Activated T-cell treated with anti-CD3 and anti-CD28 coated beads, Interleukin-2, amount 50 U/mL, for 24 hours (primary cell): ENCODE measurements at places on chromosomes 11 and 22.

DNA sequence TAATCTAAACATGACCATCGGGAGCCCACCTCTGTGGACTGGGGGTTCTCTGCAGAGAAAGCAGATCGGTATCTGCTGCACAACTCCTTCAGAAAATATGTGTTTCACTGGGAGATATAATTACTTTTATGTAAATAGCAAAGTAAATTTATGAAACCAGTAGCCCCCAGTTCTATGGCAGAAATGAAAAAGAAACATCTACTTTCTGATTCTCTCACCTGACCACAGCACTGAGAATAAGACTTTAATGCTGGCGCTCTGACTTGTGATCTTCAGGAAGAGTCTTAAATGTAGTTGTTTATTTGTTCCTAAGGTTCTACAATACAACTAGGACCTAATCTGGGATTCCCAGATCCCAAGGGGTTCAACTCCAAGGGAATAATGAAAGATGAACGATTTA lies 518.0 kb downstream of the DLG2 start:
- DNase-seq = no peak

GRCh38 chr11:44774108-44774507 lies 47.3 kb downstream of the TSPAN18 start:
- peak; percentile 23 for DNase-seq

DNA sequence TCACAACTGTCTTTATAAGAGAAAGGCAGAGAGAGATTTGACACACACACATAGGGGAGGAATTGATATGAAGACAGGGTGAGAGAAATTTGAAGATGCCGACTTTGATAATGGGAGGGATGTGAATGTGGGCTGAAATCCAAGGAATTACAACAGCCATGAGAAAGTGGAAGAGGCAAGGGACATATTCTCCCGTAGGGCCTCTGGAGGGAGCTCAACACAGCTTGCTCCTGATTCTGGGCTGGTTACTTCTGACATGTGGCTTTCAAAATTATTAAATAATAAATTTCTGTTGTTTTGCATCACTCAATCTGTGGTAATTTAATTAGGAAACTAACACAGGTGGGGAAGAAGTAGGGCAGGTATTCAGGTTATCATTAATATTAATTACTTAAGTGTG lies 282.9 kb downstream of the LUZP2 start:
- no peak for DNase-seq

DNA sequence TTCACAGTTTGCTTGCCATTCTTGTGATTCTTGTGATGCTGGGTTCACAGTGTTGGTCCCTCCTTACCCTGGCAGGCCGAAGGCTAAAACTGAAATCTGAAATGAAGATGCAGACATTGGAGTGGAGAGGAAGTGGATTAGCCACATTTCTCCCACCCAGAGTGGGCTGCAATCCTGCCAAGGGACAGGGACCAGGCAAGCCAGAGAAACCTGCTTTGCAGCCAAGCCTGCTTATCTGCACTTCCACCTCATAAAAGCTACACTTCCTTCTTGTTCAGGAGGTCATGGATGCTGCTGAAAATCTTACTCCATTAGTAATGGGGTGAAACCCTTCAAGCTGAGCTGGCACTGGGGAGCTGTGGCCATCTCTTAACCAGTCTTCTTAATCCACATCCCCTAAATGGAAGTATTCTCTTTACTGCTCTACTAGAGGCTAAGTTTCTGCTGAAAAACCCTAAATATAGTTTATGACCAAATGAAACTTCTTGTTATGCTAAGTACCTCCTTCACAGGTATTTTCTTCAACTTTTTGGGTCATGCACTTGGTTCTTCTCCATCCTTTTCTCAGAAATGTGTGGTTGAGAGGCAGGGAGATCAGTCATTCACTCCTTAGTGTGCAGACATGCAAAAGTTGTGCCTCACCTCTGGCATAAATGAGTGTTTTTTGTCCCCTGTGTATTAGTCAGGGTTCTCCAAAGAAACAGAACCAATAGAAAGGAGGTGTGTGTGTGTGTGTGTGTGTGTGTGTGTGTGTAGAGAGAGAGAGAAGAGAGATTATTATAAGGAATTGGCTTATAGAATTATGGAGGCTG lies 133.9 kb upstream of the BMAL1 start:
- no peak for DNase-seq

DNA sequence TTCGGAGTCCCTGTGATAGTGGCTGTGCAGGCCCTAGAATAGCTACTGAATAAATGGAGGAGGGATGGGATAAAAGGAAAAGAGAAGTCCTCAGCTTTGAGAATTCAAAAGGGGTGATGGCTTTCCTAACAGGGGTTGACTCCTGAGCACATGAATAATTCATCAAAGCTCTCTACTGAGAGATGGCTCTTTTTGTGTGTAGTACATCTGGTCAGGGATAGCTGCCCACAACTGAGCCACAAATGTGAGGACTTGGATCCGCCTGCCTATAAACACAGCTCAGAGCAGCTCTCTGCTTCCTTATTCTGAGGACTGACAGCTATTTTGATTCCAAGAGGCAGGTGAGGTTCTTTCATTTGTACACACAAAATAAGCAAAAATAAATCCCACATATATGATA lies 82.3 kb downstream of the USP35 start:
- no peak for DNase-seq
